Natural killer cell (primary cell): ENCODE measurements at places on chromosomes 3 and 15. TPM values are rescaled to one million over a fixed set of nuclear protein-coding genes. Genes with fewer than 3 reads are reported as not detected.

GRCh38 chr3:7543294-7543880 lies 682.5 kb downstream of the GRM7 start:
- DNase-seq = no peak
- no peaks in the 10 kb centered on the region for H3K4me1 ChIP-seq
- no peak overlapping the region for H3K27ac ChIP-seq
- H3K4me3 ChIP-seq = no peak overlapping the region

LAMB2 gene
- total RNA-seq = 1.7 TPM

DNA sequence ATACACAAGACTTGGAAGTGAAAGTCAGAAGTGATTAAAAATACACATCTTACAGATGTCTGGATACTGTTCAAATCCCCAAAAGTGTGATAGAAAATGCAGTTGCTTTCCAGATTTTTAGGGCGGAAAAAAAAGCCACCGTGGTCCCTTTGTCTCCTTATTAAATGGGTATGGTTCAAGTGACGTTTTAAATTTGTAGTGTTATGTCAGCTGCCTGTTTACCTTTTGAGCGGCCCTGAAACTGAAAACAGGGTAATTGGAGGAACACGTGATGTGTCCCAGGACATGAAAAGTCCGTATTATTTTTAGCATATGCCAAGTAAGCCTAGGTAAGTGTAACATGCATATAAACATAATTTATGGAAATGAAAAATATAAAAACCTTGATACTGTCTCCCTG lies 109.0 kb upstream of the PDZRN3 start:
- no peaks in the 10 kb centered on the region for H3K4me1 ChIP-seq
- no peaks in the 10 kb centered on the region for H3K27me3 ChIP-seq
- no peak overlapping the region for H3K27ac ChIP-seq
- no peak overlapping the region for H3K4me3 ChIP-seq
- DNase-seq = no peak

- no peak overlapping the region for H3K27ac ChIP-seq
- H3K4me1 ChIP-seq = peaks cover 4% of the 10 kb centered on the region
- no peak for DNase-seq
- no peaks in the 10 kb centered on the region for H3K27me3 ChIP-seq
Observed at GRCh38 chr15:77121599-77121998, 50.7 kb upstream of the TSPAN3 start.

DNA sequence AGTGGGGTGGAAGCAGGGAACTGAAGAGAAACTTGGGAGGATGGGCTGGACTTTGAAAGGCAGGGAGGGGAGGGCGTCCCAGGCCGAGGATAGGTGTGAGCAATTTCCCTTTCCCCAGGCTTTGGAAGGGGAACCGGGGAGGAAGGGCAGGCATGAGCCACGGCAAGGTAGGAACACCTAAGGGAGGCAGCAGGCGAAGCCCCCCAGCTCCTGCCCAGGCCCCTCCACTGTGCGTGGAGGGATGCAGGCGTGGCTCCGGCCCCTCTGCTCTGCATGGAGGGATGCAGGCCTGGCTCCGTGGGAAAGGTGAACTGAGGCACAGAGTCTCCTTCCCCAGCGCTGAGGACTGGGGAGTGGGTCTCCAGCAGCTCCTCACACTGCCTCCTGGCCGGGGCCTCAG lies 236.4 kb downstream of the XXYLT1 start:
- H3K27ac ChIP-seq = no peak overlapping the region
- H3K36me3 ChIP-seq = no peaks in the 10 kb centered on the region
- H3K4me1 ChIP-seq = no peaks in the 10 kb centered on the region
- no peaks in the 10 kb centered on the region for H3K27me3 ChIP-seq
- no peak for DNase-seq

MYLK gene
- 5.4 TPM for total RNA-seq

CD86 gene
- total RNA-seq = 6.9 TPM

- no peak overlapping the region for H3K27ac ChIP-seq
- no peaks in the 10 kb centered on the region for H3K27me3 ChIP-seq
- DNase-seq = no peak
- no peak overlapping the region for H3K4me3 ChIP-seq
- peaks cover 6% of the 10 kb centered on the region for H3K36me3 ChIP-seq
Observed at GRCh38 chr15:42456971-42457370, 34.0 kb downstream of the ZNF106 start.

GRCh38 chr3:152076148-152076547 lies 192.6 kb upstream of the MBNL1 start:
- H3K36me3 ChIP-seq = no peaks in the 10 kb centered on the region
- no peaks in the 10 kb centered on the region for H3K4me1 ChIP-seq
- no peaks in the 10 kb centered on the region for H3K27me3 ChIP-seq
- H3K4me3 ChIP-seq = no peak overlapping the region

DNA sequence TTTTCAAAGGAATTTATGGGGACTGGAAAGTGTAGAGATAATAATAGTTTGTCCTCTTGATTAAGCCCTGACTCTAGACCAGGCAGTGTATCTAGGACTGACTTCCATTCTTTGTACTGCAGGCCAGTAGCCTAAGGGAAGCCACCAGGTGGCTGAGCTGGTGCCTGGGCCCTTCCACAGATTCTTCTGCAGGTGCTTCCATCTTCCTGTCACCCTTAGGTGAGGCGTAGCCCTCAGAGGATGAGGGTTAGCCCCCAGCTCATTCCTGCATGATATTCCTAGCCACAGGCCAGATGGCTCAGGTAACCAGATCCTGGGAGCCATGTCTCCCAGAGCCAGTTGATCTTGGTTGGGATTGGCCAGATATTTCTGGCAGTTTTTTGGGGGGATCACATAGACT lies 169.0 kb upstream of the IL12A start:
- H3K4me1 ChIP-seq = no peaks in the 10 kb centered on the region
- no peak overlapping the region for H3K4me3 ChIP-seq
- no peak overlapping the region for H3K27ac ChIP-seq
- H3K27me3 ChIP-seq = no peaks in the 10 kb centered on the region
- H3K36me3 ChIP-seq = no peaks in the 10 kb centered on the region
- no peak for DNase-seq

DNA sequence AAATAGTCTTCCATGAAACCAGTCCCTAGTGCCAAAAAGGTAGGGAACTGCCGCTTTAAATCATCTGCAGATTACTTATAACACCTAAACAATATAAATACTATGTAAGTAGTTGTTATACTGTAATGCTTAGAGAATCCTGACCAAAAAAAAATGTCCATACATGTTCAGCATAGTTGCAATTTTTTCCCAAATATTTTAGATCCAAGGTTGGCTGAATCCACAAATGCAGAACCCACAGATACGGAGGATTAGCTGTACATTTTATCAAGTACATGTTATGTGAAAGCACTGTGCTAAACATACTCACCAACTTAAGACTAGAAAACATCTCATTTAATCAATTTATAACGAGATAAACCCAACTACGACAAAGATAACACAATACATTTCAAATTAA lies 9.3 kb downstream of the MSL2 start:
- H3K4me1 ChIP-seq = peaks cover 69% of the 10 kb centered on the region
- H3K4me3 ChIP-seq = no peak overlapping the region
- H3K36me3 ChIP-seq = no peaks in the 10 kb centered on the region
- H3K27ac ChIP-seq = no peak overlapping the region
- no peaks in the 10 kb centered on the region for H3K27me3 ChIP-seq

- peak overlapping the region; percentile 16 for H3K4me3 ChIP-seq
- peaks cover 3% of the 10 kb centered on the region for H3K27me3 ChIP-seq
- H3K36me3 ChIP-seq = no peaks in the 10 kb centered on the region
Observed at GRCh38 chr3:114454551-114455251, 160.9 kb downstream of the TIGIT start.

CYP8B1 gene
- not detected for total RNA-seq

HLTF gene
- total RNA-seq = 15.0 TPM

DNA sequence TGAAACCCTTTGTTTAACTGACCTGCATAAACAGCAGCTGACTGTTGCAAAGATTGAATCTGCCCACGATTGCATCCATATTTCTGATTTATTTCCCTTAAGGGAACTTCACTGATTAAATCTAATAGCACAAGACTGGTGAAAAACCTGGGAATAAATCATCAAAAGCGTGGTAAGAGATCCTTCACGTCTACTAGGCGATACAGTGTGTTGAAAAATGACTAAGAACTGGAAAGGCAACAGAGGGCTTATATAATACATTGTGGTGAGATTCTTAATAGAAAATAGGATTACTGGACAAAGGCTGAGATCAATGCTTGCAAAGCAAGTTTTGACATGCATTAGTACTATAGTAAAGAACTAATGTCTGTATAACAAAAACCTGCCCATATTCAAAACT lies 49.0 kb downstream of the POLQ start:
- H3K36me3 ChIP-seq = no peaks in the 10 kb centered on the region
- H3K4me1 ChIP-seq = no peaks in the 10 kb centered on the region
- H3K4me3 ChIP-seq = no peak overlapping the region
- DNase-seq = no peak
- no peaks in the 10 kb centered on the region for H3K27me3 ChIP-seq

DNA sequence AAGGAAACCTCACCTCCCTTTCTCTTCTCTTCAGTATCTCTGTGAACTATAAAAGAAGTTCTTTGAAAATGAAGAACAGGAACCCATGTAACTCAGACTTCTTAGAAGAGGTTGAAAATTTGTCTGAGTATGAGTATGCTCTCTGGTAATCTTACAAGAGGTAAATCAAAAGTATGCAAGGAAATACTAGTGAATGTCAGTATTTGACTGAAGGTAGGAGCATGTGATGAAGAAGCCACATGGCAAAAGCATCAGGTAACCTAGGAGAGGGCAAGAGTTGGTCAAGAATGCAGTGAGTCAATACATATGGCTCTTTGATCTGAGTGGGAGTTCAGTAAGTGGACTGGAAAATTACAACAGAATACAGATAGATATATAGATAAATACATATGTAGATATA lies 133.0 kb upstream of the NECTIN3 start:
- no peak overlapping the region for H3K4me3 ChIP-seq
- H3K36me3 ChIP-seq = no peaks in the 10 kb centered on the region
- no peak overlapping the region for H3K27ac ChIP-seq
- no peak for DNase-seq

DNA sequence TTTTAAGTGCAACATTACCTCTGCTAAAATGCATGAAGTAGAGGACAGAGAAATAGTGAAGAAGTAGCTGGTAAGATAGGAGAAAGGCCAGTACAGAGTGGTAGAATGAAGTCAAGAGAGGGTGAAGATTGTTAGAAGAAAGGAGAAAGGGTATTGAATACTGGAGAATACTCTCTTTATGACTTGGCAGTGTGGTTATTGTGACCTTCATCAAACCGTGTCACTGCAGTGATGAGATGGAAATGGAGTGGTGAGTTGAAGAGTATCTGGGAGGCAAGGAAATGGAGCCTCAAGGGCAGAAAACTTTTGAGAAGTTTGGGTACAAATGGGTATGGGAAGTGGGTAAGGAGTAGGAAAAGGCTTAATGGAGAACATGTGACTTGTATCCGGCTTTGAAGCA lies 24.7 kb downstream of the MINDY2 start:
- DNase-seq = no peak
- H3K27ac ChIP-seq = no peak overlapping the region
- H3K36me3 ChIP-seq = no peaks in the 10 kb centered on the region
- H3K4me3 ChIP-seq = no peak overlapping the region
- no peaks in the 10 kb centered on the region for H3K27me3 ChIP-seq
- H3K4me1 ChIP-seq = peaks cover 2% of the 10 kb centered on the region

GRCh38 chr3:175326041-175326440 lies 466.9 kb downstream of the NAALADL2 start:
- no peaks in the 10 kb centered on the region for H3K27me3 ChIP-seq
- no peaks in the 10 kb centered on the region for H3K36me3 ChIP-seq
- DNase-seq = no peak
- H3K4me1 ChIP-seq = no peaks in the 10 kb centered on the region
- H3K27ac ChIP-seq = no peak overlapping the region
- no peak overlapping the region for H3K4me3 ChIP-seq
